ENCODE measurements at places on chromosomes 5 and 9. TPM values are rescaled to one million over a fixed set of nuclear protein-coding genes. Genes with fewer than 3 reads are reported as not detected.

GRCh38 chr9:93097511-93098201 is 1.6 kb downstream of the CARD19 start:
- no peaks in the 10 kb centered on the region for H3K36me3 ChIP-seq
- H3K27me3 ChIP-seq, result no peaks in the 10 kb centered on the region
- H3K27ac ChIP-seq, result peak overlapping the region; percentile 45
- H3K4me3 ChIP-seq, result no peak overlapping the region

- H3K36me3 ChIP-seq, result no peaks in the 10 kb centered on the region
- DNase-seq, result no peak
Observed at GRCh38 chr9:134791009-134791408, 89.6 kb upstream of the FCN2 start.

- H3K27ac ChIP-seq, result no peak overlapping the region
- no peaks in the 10 kb centered on the region for H3K4me1 ChIP-seq
- H3K4me3 ChIP-seq, result no peak overlapping the region
- no peaks in the 10 kb centered on the region for H3K27me3 ChIP-seq
- no peak for DNase-seq
- H3K36me3 ChIP-seq, result peaks cover 3% of the 10 kb centered on the region
Observed at GRCh38 chr9:120393386-120394057, 186.4 kb downstream of the CDK5RAP2 start.

DNA sequence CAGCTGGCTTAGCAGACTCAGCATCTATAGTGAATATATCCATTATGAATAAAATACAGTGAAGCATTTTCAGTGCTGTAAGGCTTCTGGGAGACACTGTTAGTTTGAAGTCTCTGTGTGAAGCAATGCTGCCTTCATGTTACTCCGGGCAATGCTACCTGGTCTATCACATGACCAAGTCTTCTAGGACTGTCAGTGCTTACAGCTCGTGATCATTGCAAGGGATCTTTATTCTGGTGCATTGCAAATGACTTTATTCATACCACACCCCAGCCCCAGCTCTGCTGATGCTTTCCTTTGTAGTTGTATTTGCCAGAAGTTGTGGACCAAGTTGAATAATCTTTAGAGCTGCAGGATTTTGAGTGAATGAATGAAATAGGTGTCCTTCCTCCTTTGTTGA is 21.9 kb upstream of the NDFIP1 start:
- peaks cover 24% of the 10 kb centered on the region for H3K4me1 ChIP-seq
- no peak for DNase-seq
- no peak overlapping the region for H3K27ac ChIP-seq
- H3K36me3 ChIP-seq, result no peaks in the 10 kb centered on the region

GRCh38 chr9:13171261-13171660 is 108.2 kb downstream of the MPDZ start:
- H3K27me3 ChIP-seq, result no peaks in the 10 kb centered on the region
- H3K4me3 ChIP-seq, result no peak overlapping the region
- DNase-seq, result no peak
- no peak overlapping the region for H3K27ac ChIP-seq
- H3K36me3 ChIP-seq, result no peaks in the 10 kb centered on the region
- H3K4me1 ChIP-seq, result no peaks in the 10 kb centered on the region

The PIP5K1B gene
- 10.3 TPM for total RNA-seq

GRCh38 chr9:136342181-136343120 is 15.1 kb downstream of the GPSM1 start:
- no peaks in the 10 kb centered on the region for H3K27me3 ChIP-seq
- no peak overlapping the region for H3K27ac ChIP-seq
- no peak overlapping the region for H3K4me3 ChIP-seq
- H3K4me1 ChIP-seq, result peaks cover 20% of the 10 kb centered on the region
- H3K36me3 ChIP-seq, result no peaks in the 10 kb centered on the region

The ZDHHC11B gene
- total RNA-seq, result 1.00 TPM

- H3K27ac ChIP-seq, result no peak overlapping the region
- no peak for DNase-seq
- no peaks in the 10 kb centered on the region for H3K27me3 ChIP-seq
- peaks cover 6% of the 10 kb centered on the region for H3K4me1 ChIP-seq
Observed at GRCh38 chr5:125117566-125117965, 371.1 kb upstream of the ZNF608 start.

- no peaks in the 10 kb centered on the region for H3K36me3 ChIP-seq
- H3K4me1 ChIP-seq, result no peaks in the 10 kb centered on the region
- H3K27me3 ChIP-seq, result no peaks in the 10 kb centered on the region
Observed at GRCh38 chr9:98570055-98570454, 138.7 kb downstream of the GABBR2 start.

The OSMR gene
- total RNA-seq, result not detected

The DMRT2 gene
- total RNA-seq, result 0.61 TPM

DNA sequence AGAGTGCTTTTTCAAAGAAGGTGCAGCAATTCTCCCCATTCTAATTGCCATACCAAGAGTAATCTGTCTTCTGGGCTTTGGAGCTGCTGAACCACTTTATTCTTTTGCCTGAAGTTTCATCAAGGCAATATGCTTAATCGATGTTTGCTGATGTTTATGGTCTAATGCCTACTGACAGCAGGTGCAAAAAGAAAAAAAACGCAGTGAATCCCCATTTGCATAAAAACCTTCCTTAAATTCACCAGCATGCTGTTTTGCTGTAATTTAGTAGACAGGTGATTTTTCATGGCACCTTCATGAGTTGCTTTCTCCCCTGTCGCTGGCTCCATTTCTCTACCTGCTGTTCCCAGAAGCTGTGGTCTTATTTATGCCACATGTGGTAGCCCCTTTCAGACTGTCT is 83.1 kb upstream of the MAST4 start:
- H3K36me3 ChIP-seq, result no peaks in the 10 kb centered on the region
- H3K4me3 ChIP-seq, result no peak overlapping the region
- no peak overlapping the region for H3K27ac ChIP-seq

- no peaks in the 10 kb centered on the region for H3K36me3 ChIP-seq
- H3K27ac ChIP-seq, result no peak overlapping the region
- no peak for DNase-seq
Observed at GRCh38 chr5:123001808-123002207, 34.7 kb downstream of the PPIC start.

DNA sequence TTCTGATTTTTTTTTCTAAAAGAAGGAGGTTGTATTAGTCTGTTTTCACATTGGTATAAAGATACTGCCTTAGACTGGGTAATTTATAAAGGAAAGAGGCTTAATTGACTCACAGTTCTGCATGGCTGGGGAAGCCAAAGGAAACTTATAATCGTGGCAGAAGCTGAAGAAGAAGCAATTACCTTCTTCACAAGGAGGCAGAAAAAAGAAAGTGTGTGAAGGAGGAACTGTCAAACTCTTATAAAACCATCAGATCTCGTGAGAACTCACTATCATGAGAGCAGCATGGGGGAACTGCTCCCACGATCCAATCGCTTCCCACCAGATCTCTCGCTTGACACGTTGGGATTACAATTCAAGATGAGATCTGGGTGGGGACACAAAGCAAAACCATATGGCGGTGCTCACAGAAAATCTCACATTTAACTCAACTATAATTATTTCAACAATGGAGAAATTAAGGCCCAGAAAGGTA is 27.1 kb downstream of the DPYSL3 start:
- H3K27ac ChIP-seq, result no peak overlapping the region
- no peaks in the 10 kb centered on the region for H3K4me1 ChIP-seq
- no peak overlapping the region for H3K4me3 ChIP-seq
- H3K27me3 ChIP-seq, result no peaks in the 10 kb centered on the region
- DNase-seq, result no peak

- H3K27me3 ChIP-seq, result no peaks in the 10 kb centered on the region
- H3K4me1 ChIP-seq, result no peaks in the 10 kb centered on the region
- no peak overlapping the region for H3K27ac ChIP-seq
- no peak for DNase-seq
Observed at GRCh38 chr9:115461280-115461679, 343.3 kb upstream of the TNC start.

The PCDHGA12 gene
- 1.0 TPM for total RNA-seq

- DNase-seq, result no peak
Observed at GRCh38 chr5:115629903-115630302, 4.1 kb upstream of the TMED7 start.

The ABCA1 gene
- total RNA-seq, result 14.0 TPM

- no peaks in the 10 kb centered on the region for H3K27me3 ChIP-seq
- no peak overlapping the region for H3K27ac ChIP-seq
- H3K36me3 ChIP-seq, result no peaks in the 10 kb centered on the region
- DNase-seq, result no peak
- no peaks in the 10 kb centered on the region for H3K4me1 ChIP-seq
Observed at GRCh38 chr5:9278921-9279603, 266.8 kb downstream of the SEMA5A start.

- no peak overlapping the region for H3K27ac ChIP-seq
- H3K27me3 ChIP-seq, result no peaks in the 10 kb centered on the region
- H3K36me3 ChIP-seq, result no peaks in the 10 kb centered on the region
Observed at GRCh38 chr5:40736103-40736875, 19.5 kb downstream of the TTC33 start.

The DYNC2I2 gene
- total RNA-seq, result 80.8 TPM

- DNase-seq, result no peak
- no peaks in the 10 kb centered on the region for H3K27me3 ChIP-seq
- H3K4me3 ChIP-seq, result no peak overlapping the region
- no peaks in the 10 kb centered on the region for H3K4me1 ChIP-seq
- no peak overlapping the region for H3K27ac ChIP-seq
Observed at GRCh38 chr5:91642581-91642980, 259.5 kb upstream of the ARRDC3 start.

- peaks cover 5% of the 10 kb centered on the region for H3K4me1 ChIP-seq
- H3K27me3 ChIP-seq, result no peaks in the 10 kb centered on the region
- H3K27ac ChIP-seq, result no peak overlapping the region
- no peak for DNase-seq
- no peak overlapping the region for H3K4me3 ChIP-seq
- no peaks in the 10 kb centered on the region for H3K36me3 ChIP-seq
Observed at GRCh38 chr9:87350915-87351314, 146.8 kb upstream of the DAPK1 start.

DNA sequence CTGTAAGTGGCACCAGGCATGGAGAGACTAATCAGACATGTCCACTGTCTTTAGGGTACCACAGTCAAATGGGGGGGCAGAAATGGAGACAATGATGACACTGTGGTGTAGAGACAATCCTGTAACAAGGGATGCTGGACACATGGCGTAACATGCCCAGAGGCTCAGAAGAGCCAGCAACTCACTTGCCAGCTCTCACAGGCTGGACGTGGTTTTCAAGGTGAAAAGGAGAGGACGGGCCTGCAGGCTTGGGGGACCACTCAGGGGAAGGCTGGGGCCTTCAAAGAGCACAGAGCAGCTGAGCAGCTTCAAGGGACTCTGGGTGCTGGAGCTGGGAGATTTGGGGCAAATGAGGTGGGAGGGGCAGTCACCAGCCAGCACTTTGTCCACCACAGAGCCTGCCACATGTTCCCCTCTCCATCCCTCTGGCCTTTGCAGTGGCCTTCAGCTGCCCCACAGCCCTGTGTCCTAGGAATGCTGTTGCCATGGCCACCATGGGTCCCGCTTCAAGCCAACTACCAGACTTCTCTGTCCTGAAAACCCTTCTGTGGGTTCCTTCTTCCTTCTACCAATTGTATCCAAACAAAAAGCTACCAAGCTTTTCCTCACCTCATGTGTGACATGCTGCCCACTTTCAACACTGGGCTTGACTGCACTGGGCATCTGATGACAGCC is 140.4 kb downstream of the GABBR2 start:
- DNase-seq, result no peak
- no peaks in the 10 kb centered on the region for H3K4me1 ChIP-seq
- H3K27me3 ChIP-seq, result no peaks in the 10 kb centered on the region
- H3K36me3 ChIP-seq, result no peaks in the 10 kb centered on the region
- H3K27ac ChIP-seq, result no peak overlapping the region

The SYK gene
- total RNA-seq, result 4.6 TPM

- H3K4me3 ChIP-seq, result no peak overlapping the region
- H3K27ac ChIP-seq, result no peak overlapping the region
- H3K27me3 ChIP-seq, result no peaks in the 10 kb centered on the region
- H3K36me3 ChIP-seq, result no peaks in the 10 kb centered on the region
- DNase-seq, result peak; percentile 64
Observed at GRCh38 chr9:136614967-136615623, 47.6 kb upstream of the EGFL7 start.

The SLC34A3 gene
- 0.19 TPM for total RNA-seq

GRCh38 chr9:35010351-35010958 is 20.9 kb downstream of the DNAJB5 start:
- H3K27ac ChIP-seq, result no peak overlapping the region
- no peaks in the 10 kb centered on the region for H3K4me1 ChIP-seq
- no peaks in the 10 kb centered on the region for H3K27me3 ChIP-seq
- no peak for DNase-seq

The RGS7BP gene
- total RNA-seq, result not detected

GRCh38 chr9:105447386-105447813 is 434 bp upstream of the FSD1L start:
- H3K27me3 ChIP-seq, result no peaks in the 10 kb centered on the region
- DNase-seq, result no peak
- no peaks in the 10 kb centered on the region for H3K36me3 ChIP-seq
- peak overlapping the region; percentile 68 for H3K4me3 ChIP-seq
- peaks cover 12% of the 10 kb centered on the region for H3K4me1 ChIP-seq

The GM2A gene
- total RNA-seq, result 28.0 TPM

The GADD45G gene
- 5.4 TPM for total RNA-seq

DNA sequence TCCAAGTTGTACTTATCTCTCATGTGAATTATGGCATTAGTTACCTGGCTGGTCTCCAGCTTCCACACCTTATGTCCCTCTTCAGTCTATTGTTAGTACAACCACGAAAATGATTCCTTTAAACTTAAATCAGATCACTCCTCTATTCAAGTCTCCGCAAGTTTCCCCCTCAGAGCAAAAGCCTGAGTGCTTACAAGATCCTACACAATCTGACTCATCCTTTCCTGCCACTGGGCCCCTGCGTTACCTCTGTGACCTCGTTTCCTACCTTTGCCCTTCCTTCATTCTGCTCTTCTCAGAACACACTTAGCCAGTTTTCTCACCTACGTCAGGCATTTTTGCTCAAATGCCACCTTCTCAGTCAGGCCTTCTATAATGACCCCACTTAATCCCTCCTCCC is 45.1 kb upstream of the GLIS3 start:
- no peaks in the 10 kb centered on the region for H3K36me3 ChIP-seq
- peak; percentile 36 for DNase-seq
- H3K4me3 ChIP-seq, result no peak overlapping the region
- peaks cover 8% of the 10 kb centered on the region for H3K4me1 ChIP-seq

- DNase-seq, result no peak
- H3K27me3 ChIP-seq, result no peaks in the 10 kb centered on the region
- H3K4me3 ChIP-seq, result no peak overlapping the region
- no peaks in the 10 kb centered on the region for H3K4me1 ChIP-seq
- H3K27ac ChIP-seq, result no peak overlapping the region
Observed at GRCh38 chr5:36900283-36900682, 23.7 kb downstream of the NIPBL start.

- H3K27ac ChIP-seq, result no peak overlapping the region
- DNase-seq, result no peak
Observed at GRCh38 chr5:107425541-107426031, 245.2 kb downstream of the EFNA5 start.

- H3K36me3 ChIP-seq, result no peaks in the 10 kb centered on the region
- no peak for DNase-seq
- H3K4me3 ChIP-seq, result no peak overlapping the region
- no peak overlapping the region for H3K27ac ChIP-seq
- H3K4me1 ChIP-seq, result no peaks in the 10 kb centered on the region
Observed at GRCh38 chr5:127997201-127997704, 86.3 kb upstream of the SLC12A2 start.
